ENCODE measurements at places on chromosomes 12 and 14.

GRCh38 chr12:27782481-27782880 lies 2.4 kb upstream of the MANSC4 start:
- peak; percentile 16 for DNase-seq

- no peak for DNase-seq
Measured at GRCh38 chr14:75338398-75338797, 59.8 kb downstream of the FOS start.

GRCh38 chr14:73909681-73910080 lies 23.0 kb downstream of the ZNF410 start:
- no peak for DNase-seq

DNA sequence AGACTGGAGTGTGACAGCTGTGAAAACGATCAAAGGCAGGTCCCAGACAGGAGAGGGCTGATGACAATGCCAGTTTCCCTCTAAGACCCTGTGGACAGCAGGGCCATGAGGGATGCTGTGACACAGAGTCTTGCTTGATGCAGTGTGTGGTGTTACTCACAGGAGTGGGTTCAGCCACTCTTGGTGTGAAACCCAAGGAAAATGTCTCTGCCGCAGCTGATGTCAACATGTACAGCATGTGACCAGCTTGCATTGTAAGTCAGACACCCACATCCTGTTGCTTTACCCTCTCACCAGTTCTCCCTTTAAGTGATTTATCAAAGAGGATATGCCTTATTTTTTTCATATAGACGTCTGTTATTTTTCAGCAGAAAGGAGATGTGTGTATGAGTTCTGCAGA lies 268.6 kb downstream of the BTG1 start:
- peak; percentile 39 for DNase-seq

GRCh38 chr12:26369588-26369987 lies 174.2 kb downstream of the SSPN start:
- peak; percentile 27 for DNase-seq

DNA sequence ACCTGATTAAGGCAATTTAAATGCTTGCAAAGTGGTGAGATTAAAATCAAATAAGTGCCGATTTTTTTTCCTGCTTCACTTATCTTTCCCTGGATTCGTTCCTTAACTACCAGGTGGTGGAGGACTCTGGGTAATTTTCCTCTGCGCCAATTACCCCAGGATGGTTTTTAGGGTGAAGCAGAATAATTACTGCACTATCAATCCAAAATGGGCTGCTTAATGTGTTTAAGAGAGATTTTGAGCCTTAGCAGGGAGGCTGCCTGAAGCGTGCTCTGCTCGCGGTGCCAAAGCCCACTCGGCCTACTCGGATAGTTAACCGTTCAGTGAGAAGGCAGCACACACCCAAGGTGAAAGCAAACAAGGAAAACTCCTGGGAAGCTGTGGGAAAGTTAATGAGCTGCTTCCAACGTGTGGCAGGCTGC lies 274.9 kb upstream of the LMO3 start:
- DNase-seq = peak; percentile 26

DNA sequence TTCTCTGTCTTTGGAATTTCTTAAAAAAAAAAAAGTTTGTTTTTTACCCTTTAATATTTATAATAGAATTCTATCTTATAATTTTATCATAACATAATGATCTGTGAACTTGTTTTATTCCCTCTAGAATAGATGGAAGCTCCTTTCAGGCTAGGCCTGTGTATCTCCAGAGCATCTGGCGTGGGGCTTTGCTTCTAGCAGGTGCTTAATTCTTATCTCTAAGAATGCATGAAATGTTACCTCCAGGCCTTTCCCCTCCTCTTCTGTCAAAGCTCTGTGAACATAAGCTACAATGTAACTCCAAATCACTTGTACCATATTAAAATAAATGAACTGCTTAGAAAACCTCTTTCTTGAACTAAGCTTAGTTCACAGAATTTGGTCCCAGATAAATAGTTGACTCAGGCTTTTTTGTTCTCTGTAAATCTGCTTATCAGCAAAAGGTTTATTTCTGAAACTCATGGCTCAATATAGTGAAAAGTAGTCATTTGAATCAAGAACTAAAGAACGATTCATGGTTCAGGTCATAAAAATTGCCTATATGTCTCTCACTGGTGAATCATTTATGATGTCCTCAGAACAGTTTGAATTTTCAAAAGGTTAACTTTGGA lies 407.1 kb downstream of the TRHDE start:
- DNase-seq = no peak

DNA sequence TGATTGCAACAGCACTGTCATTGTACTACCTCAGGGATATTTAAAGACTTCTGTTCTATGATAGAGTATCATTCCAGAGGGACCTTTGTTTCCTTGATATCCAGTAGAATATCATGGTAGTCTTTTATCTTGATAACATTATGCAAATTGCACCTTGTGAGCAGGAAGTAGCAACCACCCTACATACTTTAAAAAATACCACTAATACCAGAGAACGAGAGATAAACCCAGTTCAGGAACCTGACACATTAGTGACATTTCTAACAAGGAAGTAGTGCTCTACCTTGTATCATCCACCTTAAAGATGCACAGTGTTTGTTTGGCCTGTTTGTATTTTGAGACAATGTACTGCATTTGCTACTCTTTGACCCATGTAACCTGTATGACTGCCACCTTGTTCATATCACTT lies 8.8 kb upstream of the MAP4K5 start:
- DNase-seq = no peak

- DNase-seq = no peak
Measured at GRCh38 chr12:127286281-127286680, 980.7 kb upstream of the TMEM132C start.

DNA sequence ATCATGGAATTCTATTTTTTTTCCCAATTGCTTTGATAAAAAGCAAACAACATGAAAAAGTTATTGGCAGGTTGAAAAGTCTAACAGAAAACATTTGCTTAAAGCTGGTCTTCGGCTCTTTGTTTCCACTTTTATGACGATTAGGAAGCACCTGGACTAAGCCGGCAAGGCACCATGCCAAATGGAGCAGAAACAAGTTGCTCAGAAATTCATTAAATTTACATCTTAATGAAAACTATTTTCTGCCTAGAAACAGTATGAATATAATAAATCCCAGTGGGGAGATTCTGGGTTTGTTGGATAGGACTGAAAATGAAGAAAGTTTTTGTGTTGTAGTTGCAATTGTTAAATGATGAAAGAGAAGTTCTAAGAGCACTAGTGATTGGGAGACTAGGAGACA lies 51.4 kb upstream of the OR9K2 start:
- DNase-seq = no peak

- DNase-seq = no peak
Measured at GRCh38 chr14:99352688-99353280, 80.8 kb upstream of the BCL11B start.

DNA sequence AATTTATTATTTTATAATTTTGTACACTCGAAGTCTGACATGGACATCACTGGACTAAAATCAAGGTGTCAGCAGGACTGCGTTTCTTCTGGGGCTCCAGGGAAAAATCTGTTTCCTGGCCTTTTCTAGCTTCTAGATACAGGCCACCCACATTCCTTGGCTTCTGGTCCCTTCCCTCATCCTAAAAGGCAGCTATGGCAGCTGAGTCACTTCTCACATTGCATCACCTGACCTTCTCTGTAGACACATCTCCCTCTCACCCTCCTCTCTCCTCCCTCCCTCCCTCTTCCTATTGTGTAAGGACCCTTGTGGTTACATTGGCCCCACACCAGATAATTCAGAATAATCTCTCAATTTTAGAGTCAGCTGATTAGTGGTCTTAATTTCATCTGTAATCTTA lies 92.4 kb downstream of the RPS6KA5 start:
- DNase-seq = no peak

GRCh38 chr12:96402061-96402460 lies 1.8 kb upstream of the CDK17 start:
- DNase-seq = no peak

DNA sequence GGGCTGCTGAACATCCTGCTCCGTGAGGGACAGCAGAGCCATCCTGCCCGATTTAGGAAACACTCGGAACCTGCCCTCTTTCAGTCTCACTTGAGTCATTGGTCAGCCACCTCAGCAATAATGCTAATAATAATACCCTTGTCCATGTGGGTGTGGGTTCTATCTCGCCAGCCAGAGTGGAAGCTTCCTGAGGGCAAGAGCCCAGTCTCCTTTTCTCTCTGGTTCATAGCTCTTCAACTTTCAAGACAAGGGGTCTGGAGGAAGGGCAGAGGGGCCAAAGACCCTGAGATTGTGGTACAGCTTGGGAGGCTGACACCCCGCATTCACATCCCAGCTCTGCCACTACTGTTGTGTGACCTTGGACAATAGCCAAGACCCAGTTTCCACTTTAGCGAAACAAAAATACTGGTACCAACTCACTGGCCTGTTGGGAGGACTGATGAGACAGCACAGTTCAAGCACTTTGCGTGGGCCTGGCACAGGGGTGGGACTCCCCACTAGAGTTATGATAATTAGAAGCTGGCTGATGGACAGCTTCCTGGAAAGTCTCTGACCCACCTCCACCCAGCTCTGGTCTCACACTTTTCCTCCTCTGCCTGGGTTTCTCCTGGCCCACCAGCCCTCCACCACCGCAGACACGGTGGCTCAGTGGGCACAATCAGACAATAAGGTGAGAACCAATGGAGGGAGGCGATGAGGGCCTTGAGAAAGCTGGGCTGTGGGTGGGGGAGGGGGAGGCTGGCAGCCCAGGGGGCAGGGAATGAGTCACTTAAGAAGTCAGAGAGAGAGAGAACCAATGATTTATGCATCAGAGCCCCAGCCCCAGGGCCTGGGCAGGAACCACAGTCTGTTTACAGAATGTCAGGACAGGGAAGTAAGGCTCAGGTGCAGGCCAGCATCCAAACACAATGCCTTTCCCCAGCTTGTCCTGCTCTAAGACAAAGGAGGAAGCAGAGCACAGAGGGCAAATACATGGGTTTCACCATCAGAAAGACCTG lies 9.6 kb downstream of the FAIM2 start:
- peak; percentile 45 for DNase-seq

DNA sequence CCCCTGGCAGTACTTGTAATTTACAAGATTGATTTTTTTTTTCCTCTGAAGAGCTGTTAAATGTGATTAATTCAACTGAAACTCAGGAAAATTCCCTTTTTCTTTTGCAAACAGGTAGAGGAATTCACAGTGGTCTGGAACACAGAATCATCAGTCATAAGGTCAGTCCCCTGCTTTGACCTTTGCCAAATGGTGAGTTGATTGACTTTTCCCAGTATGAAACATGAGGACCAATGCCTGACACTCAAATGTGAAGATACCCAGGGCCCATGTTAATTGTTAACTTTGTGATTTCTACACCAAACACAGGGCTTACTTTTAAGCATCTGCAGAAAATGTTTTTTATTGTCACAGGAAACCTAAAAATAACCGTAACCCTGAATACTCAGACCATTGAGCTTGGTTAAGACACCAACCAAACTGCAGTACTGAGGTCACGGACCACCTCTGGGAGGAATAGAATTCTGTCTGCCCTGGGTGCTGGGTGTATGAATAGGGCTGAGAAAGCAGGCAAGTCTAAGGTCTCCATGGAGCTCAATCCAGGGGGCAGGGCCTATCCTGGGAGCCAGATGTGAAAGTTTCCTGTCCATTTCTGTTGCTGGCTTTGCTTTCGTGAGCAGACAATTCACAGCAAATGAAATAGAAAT lies 192.4 kb downstream of the TMX1 start:
- no peak for DNase-seq

DNA sequence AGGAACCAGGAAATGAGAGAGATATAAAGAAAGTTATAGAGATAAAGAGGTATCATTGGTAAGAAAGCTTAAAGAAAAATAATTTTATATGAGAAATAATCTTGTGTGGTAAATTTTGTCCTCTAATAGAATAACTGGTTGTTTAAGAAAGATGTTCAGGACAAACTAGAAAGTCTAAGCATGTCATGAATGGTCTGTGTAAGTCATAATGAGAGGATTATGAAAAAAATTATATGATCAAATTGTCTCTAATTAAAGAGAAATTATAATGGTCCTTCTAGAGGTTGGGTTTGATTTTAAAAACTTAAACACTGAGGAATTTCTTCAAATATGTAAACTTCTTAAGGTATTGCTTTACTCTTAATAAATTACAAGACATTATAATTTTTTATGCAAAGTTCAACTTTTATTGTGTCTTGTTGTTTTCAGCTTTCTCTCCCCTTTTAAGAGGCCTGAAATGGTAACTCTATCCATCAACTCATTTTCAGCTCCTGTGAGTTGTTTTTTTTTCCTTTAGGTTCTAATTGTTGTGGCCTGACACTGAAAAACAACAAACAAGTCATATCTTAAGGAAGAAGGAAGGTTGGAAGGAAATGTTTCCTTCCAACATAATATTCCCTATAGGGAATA lies 88.2 kb upstream of the CNOT2 start:
- peak; percentile 8 for DNase-seq

GRCh38 chr12:56941299-56942017 lies 7.2 kb upstream of the SDR9C7 start:
- DNase-seq = no peak

DNA sequence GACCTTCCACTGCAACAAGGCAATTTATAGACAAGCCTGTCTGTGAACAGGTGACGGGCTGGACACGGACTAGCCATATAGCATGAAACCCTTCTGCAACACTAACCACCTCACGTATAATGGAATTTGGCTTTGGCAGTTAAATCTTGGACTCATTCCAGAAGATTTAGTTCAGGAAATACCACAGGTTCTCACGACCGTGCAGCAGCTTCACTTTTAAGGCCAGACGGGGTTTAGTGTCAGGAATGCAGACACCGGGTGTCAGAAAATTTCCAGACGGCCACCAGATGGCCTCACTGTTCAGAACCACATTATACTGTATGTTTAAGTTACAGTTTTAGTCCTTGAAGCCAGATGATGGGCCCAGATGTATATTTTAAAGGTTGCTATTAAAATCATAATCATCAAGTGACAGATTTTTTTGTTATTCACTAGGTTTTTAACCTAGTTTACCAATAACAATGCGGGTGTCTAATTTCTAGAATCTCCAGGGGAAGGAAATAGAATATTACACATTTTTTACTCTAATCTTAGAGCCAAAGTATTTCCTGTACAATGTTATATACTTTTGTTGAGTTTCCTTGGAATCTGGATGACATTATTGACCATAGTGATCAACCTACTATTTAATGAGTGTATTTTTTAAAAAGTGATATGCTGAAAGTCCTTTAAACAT lies 90.5 kb upstream of the TMPO start:
- DNase-seq = peak; percentile 88

DNA sequence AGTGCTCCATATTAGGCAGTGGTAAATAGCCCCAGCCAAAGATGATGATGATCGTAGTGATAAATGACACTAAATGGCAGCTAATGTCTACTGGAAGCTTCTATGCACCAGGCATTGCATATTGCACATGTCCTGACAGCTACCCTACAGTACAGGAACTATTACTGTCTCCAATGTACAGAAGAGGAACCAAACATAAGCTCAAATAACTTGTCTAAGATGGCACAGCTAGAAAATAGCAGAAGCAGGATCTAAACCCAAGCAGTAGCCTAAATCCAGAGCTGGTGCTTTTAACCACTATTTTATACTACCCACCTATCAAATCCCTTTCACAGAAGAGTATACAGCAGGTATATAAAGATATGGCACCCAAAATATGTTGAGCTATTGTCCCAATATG lies 28.9 kb downstream of the ESR2 start:
- no peak for DNase-seq

All from eye (tissue), 1 donor.